ENCODE measurements at places on chromosomes 1 and 21.

DNA sequence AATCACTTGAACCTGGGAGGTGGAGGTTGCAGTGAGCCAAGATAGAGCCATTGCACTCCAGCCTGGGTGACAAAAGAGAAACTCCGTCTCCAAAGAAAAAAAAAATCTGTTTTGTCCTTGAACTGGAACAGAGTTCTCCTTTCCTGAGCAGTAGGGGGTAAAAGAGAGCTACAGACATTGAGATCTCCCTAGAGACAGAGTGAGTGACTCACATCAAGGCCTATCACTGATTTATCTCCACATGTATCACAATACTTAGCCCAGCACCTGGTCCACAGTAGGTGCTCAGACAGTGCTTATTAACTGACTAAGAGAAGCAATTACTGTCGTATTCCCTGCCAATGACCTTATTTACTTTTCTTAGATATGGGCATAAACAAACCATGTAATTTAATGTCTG is 354.1 kb upstream of the C1orf87 start:
- DNase-seq, result no peak

- no peak for DNase-seq
Measured at GRCh38 chr1:109771712-109772657, 8.3 kb upstream of the EPS8L3 start.

DNA sequence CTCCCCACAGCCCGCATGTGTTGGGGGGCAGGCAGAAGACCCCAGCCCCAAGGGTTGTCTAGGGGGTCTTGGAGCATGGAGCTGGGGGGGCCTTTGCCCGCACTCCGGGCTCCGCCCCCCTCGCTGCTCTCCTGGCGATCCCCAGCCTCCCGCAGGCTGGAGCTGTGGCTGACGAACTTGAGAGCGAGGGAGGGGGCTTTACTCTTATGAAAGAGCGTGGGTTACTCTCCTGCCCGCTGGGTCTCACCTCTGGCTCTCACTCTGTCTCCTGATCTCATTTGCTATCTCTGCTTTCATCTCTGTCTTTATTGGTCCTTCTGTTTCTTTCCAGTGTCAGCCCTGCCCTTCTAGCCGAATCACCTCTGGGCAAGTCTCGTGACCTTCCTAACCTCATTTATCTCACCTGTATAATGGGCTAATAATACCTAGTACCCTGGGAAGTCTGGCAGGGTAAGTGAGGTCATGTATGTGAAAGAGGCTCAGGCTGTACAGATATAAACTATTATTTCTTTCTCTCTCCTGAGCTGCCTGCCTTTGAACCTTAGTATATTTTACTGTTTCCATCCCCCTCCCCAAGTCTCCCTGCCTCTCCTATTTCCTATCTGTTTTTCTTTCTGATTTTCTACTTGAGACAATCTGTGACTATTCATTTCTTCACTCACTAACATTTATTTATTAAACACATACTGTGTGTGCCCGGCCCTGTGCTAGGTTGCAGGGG is 731 bp downstream of the EFNA4 start:
- no peak for DNase-seq

DNA sequence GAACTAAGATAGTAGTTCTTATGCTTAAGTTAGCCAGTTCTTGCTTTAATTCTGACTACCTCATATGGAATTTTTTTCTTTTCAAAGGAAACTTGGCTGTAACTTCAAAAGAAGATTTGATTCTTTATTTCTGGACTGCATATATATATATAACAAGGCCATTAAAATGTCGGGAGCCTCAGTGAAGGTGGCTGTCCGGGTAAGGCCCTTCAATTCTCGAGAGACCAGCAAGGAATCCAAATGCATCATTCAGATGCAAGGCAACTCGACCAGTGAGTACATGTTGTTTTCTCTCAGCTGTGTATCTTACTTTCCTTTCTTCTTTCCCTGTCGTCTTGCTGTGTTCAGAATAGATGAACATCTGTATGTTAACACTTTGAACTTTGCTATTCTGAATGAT is 21.8 kb downstream of the KIF1B start:
- no peak for DNase-seq

Data from effector CD8-positive, alpha-beta T cell (primary cell).